ENCODE measurements at places on chromosomes 6 and 20.

- no peak for DNase-seq
Observed at GRCh38 chr6:52534966-52535390, 41.9 kb downstream of the TRAM2 start.

GRCh38 chr6:12170351-12171092 lies 119.6 kb upstream of the EDN1 start:
- DNase-seq, result no peak

DNA sequence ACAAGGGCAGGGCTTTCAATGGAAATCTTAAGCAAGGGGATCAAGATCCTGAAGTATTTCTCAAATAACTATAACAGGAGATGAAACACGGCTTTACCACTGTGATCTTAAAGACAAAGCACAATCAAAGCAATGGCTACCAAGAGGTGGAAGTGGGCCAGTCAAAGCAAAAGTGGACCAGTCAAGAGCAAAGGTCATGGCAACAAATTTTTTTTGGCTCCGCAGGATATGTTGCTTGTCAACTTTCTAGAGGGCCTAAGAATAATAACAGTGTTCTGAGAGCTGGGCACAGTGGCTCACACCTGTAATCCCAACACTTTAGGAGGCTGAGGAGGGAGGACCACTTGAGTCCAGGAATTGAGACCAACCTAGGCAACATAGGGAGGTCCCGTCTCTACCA lies 54.1 kb downstream of the ILRUN start:
- no peak for DNase-seq

DNA sequence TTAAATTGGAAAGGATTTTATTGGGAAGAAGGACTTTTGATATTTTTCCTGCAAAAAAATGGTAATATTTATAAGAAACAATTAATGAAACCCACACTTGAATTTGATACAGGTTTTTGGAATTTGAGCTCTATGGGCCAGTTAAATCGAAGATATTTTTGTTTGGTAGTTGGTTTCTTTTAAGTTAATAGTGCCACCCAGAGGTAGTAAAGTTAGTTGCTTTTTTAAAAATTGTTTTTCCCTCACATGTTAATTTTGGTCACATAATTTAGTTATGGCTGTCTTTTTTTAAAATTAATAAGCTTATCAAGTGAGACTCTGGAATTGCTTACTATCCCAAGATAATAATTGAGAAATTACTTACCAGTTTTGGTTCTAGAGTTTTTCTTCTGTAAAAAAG lies 7.1 kb downstream of the PRIM2 start:
- DNase-seq, result no peak

- no peak for DNase-seq
Observed at GRCh38 chr6:161130967-161131766, 139.6 kb downstream of the MAP3K4 start.

GRCh38 chr6:33787954-33788693 lies 806 bp downstream of the LEMD2 start:
- peak; percentile 36 for DNase-seq

DNA sequence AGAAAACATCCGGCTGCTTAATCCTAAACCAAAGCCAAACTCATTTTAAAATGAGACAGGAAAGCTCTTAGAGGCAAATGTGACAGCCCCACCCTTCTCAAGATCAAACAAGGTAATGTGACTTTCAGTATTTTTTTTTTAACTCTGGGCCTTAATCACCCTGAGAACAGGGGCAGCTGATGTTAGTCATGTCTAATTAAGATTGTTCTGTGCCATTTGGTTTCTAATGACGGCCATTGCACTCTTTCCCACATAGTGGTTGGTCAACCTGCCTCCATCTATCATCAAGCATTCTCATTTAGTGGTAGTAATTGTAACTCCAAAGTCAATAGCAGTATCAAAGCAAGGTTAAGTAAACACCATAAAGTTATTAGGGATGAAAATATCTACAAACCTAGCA lies 191.6 kb upstream of the EXOC2 start:
- DNase-seq, result no peak

DNA sequence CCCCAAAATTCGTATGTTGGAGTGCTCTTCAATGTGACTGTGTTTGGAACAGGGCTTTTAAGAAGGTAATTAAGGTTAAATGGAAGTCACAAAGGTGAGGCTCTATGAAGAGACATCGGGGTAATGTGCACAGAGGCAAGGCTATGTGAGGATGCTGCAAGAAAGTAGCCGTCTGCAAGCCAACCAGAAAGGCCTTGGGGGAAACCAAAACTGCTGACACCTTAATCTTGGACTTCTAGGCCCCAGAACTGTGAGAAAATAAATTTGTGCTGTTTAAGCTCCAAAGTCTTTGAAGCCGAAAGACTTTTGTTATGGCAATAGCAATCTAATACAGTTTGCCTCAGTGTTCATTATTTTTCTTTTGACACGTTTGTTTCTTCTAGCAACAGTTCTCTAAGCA lies 2.4 kb upstream of the IRAK1BP1 start:
- DNase-seq, result no peak

DNA sequence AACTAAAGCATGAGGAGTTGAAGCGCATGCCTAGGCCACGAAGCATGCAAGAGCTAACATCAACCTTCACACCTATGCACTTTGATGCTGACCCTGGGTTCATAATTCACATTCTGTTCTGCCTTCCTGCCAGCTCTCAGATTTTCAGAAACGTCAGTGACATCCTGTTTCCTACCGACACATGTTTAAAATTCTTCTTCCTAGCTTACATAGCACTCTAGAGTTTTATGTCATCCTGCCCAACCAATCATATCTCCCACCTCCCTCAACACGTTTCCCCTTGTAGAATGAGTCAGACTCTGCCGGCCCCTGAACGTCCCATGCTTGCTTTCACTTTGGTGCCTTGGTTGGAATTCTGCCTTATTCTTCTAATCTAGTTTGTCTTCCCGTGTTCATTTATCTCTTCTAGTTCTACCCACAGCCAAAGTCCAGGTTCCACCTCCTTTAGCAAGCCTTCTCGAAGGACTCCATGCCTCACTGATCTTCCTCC lies 97.2 kb upstream of the MAP7 start:
- no peak for DNase-seq

- no peak for DNase-seq
Observed at GRCh38 chr20:20371681-20372080, 3.8 kb downstream of the INSM1 start.

DNA sequence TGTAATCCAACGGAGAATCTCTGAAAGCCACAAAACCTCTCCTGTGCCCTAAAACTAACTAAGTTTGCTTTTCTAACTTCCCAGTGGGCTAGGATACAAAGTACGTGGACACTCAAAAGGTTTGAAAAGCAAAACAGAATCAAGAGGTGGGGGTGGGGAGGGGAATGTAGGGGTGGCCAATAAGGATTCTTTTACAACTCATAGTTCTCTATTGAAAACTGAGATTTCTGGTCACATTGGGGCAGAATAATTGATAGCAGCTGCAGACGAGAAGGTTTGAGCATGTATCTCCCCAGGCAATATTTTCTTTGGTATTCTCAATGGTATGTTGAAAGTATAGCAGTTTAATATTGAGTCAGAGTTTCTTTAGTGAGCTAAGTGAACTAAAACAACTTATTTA lies 376.7 kb upstream of the CITED2 start:
- no peak for DNase-seq

- DNase-seq, result no peak
Observed at GRCh38 chr6:4776493-4777393, 539 bp downstream of the CDYL start.

DNA sequence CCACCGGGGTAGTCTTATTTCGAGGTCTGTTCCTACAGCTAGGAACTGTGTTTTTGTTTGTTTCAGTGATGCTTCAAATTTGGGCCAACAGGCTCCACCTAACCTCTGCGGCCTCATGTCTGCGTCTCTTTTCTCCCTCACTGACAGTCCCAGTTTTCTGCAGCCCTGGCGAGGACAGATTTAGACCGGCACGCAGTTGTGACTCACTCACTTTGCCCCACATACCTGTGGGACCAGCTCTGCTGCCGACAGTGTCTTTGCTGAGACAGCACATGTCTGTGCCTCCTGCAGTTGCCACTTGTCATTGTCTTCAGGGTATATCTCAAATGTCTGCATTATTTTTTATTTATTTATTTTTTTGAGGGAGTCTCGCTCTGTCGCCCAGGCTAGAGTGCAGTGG lies 29.2 kb downstream of the OSBPL2 start:
- no peak for DNase-seq

DNA sequence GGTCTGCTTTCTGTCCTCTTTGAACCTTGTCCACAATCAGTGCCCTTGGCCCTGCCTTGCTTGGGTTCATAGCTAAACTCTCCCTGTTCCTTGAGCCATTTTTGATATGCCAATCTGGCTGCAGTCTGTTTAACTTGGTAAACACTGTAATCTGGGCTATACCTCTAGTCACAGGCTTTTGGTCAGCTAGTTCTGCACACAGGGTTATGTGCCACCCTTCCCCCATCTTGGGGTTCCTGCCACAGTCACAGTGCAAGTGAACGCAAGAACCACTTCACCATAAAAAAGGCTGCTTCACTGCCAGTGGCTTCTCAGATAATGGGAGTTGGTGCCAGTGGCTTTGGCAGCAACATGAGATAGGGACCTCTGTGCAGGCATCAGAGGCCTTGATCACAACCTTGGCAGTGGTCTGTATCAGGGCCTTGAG lies 10.9 kb upstream of the ATRN start:
- no peak for DNase-seq

GRCh38 chr6:167505199-167505598 lies 180.3 kb downstream of the TTLL2 start:
- no peak for DNase-seq

GRCh38 chr6:165889636-165890403 lies 226.8 kb upstream of the PDE10A start:
- DNase-seq, result no peak

DNA sequence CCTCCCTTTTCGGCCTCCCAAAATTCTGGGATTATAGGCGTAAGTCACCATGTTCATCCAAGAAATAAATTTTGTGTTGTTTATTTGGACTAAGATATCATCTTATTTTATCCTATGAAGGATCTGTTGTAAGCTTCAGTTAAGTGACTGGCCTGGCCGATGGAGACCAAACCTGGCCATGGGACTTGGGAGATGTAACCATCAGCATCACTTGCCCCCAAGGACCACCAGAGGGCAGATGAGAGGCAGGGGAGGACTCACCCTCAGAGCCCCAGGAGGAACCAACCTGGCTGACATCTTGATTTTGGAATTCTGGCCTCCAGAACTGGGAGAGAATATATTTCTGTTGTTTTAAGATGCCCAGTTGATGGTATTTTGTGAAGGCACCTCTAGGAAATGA lies 266.7 kb downstream of the CDH26 start:
- no peak for DNase-seq

DNA sequence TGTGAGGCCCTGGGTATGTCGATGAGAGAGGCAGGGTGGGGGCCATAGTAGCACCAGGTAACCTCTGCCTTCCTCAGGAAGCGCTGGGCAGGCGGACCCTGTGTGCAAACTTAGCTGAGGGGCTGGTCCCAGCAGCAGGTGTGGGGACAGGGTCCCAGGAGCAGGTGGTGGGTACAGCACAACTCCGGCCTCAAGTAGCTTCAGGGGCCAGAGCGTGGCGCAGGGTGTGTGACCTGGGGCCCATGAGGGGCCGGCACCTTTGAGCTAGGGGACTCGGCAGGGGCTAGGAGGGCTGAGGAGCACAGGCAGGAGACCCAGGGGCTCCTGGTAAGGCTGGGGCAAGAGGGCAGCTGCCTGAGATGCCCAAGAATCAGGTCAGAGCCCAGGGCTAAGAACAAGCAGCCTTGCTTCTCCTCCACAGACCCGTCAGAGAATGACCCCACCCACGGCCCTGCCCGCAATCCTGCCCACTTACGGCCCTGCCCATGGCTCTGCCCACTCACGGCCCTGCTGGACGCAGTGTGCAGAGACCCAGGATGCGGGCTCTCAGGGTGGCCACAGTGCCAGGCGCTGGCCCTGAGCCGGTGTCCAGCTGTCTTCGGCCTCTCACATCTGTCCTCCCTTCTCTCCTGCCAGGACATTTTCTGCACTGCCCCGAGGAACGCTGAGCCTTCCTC lies 30.9 kb downstream of the CHRNA4 start:
- DNase-seq, result no peak

DNA sequence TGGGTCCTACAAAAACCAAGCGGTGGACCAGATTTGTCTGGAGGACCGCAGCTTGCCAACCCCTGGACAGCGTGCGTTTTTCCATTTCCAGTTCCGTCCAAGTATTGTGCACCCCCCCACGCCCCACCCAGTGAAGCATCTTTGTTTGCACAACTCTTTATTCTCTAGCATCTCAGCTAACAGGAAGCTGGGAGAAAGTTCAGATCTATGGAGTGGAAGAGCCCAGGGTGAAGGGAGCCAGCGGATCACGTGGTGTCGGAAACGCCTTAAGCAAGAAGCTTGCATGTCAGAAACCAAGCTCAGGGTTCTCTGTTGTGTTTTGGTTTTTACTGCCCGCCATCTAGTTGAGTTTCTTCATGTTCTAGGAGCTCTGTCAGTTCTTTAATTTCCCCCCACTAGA lies 29.9 kb downstream of the ARID1B start:
- no peak for DNase-seq

DNA sequence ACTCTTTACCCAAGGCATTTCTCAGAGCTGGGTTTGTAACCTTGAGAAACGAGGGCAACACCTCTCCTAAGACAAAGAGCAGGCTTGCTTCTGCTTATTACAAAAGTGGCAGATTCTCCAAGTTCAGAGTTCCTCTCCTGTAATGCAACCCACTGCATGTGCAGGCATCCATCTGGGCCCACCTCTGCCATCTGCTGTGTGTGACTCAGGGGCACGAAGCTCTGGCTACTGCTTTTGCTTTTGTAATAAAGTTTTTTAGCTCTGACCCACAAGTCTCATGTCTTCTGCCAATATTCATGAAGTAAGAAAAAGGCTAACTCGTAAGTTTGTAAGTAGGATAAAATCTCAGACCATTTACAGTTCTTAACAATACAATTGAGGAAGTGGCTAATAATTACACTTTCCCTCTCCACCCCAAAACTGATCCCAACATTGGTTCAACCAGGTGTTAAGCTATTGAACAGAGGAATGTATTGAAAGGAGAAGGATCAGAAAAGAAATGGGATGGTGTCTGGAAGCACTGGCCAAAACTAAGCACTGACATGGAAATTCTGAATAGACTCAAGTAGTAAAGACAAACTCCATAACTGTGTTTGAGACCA lies 51.7 kb upstream of the SMLR1 start:
- no peak for DNase-seq

GRCh38 chr6:138442663-138443062 lies 38.6 kb downstream of the HEBP2 start:
- no peak for DNase-seq

- DNase-seq, result peak; percentile 7
Observed at GRCh38 chr6:166540631-166541331, 45.7 kb downstream of the RAMACL start.

GRCh38 chr6:3324262-3324942 lies 65.7 kb downstream of the PSMG4 start:
- no peak for DNase-seq

- DNase-seq, result no peak
Observed at GRCh38 chr6:113876695-113877094, 19.6 kb downstream of the MARCKS start.

DNA sequence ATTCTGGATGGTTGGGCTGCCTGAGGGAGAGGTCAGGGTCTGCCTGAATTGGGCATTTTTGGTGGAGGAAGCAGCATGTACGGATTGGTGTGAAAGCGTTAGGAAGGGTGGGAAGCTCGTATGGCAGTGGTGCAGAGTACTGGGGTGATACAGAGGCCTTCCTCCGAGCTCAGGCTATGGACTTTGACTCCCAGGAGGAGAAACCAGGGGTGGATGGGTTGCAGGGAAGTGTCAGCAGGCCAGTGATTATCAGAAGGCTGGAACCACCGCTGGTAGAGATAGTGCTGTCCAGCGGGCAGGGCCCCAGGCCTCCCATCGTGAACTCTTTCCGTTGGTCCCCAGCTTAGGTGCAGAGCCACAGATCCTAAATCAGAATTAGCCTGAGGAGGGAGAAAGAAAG lies 5.3 kb downstream of the WFDC5 start:
- no peak for DNase-seq

GRCh38 chr20:32004963-32005362 lies 5.3 kb upstream of the CCM2L start:
- DNase-seq, result no peak
